ENCODE measurements at places on chromosomes 1 and 21.

GRCh38 chr1:172708452-172708851 lies 49.5 kb downstream of the FASLG start:
- no peak overlapping the region for H3K4me3 ChIP-seq
- H3K36me3 ChIP-seq = no peaks in the 10 kb centered on the region
- H3K27me3 ChIP-seq = no peaks in the 10 kb centered on the region

DNA sequence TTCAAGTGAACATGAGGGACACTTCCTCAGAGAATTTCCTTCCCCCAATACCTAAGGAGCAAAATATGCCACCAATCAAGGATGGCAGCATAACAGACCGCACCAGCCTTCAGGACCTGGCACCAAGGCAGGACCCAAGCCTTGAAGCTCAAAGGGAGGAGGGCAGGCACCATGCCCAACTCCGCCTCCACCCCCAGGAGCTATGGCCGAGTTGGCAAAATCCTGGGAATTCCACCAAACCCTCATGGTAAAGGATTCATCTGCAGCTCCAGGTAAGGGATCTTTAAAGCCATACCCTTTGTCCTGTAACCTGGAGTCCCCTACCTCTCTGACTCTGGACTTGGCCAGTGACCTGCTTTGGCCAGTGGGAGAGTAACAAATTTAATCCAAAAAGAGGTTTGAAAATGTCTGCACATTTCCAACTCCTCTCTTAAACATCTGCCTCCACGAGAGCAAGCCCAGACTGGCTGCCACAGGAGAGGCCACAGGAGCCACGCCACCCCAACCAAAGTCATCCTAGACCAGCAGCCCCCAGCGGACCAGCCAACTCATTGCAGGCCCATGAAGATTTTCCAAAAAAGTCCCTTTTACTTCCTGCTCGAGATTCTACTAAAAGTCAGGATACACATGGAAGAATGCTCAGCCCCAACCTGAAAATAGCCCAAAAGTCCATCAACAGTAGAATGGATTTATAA lies 41.9 kb downstream of the NPHP4 start:
- no peak overlapping the region for H3K27ac ChIP-seq
- peaks cover 9% of the 10 kb centered on the region for H3K4me1 ChIP-seq
- no peaks in the 10 kb centered on the region for H3K27me3 ChIP-seq
- no peak for DNase-seq

DNA sequence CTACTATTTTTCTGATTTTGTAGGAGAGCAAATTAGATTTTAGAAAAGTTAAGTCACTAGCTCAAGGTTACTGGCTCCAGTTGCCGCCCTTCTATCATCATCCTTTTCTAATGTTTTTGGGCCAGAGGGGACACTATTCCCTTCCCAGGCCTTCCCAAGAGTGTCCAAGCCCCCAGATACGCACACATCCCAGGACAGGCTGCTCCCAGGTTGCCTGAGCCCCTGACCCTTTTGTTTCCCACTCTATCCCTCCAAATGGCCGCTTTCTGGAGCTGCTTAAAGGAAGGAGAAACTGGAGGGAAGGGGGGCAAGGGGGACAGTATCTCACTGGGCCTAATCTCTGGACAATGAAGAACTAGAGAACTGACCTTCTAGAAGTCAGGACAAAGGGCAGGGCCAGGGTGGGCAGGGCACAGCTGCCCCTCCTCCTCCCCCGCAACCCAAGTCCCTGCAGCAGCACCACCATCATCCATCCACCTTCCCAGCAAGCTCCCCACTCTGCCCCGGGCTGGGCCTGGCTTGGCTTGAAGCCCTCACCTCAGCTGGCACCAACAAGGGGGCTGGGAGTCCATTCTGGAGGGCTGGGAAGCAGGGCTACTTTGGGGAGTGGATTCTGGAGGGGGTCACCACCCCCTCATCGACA lies 1.1 kb upstream of the MAP7D1 start:
- H3K36me3 ChIP-seq = no peaks in the 10 kb centered on the region
- peaks cover 50% of the 10 kb centered on the region for H3K4me1 ChIP-seq
- peak overlapping the region; percentile 96 for H3K4me3 ChIP-seq

DNA sequence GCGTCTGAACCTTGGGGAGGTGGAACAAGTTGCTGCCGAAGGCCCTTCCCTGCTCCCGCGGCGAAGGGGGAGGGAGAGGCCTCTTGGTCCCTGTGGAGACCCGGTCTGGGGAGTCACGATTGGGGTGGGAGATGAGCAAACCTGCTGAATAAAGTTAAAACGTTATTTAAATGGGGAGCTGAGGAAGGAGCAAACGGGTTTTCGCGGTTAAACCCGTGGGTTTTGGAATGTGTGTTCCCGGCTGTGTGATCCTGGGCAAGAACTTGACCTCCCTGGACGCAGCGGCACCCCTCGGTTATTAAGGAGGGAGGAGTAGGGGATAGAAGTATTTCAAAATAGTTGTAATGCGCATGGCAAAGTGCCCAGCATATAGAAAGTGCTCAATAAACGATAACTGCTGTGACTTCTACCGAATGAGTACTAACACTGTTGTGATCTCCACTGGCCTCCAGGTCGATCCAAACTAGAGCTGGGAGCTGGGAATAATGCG lies 3.4 kb downstream of the FAM110D start:
- H3K4me3 ChIP-seq = peak overlapping the region; percentile 31
- no peak for DNase-seq
- peaks cover 51% of the 10 kb centered on the region for H3K27me3 ChIP-seq
- H3K27ac ChIP-seq = no peak overlapping the region
- H3K36me3 ChIP-seq = no peaks in the 10 kb centered on the region
- peaks cover 52% of the 10 kb centered on the region for H3K4me1 ChIP-seq

- no peak overlapping the region for H3K4me3 ChIP-seq
- peaks cover 50% of the 10 kb centered on the region for H3K36me3 ChIP-seq
- H3K4me1 ChIP-seq = peaks cover 18% of the 10 kb centered on the region
- peak overlapping the region; percentile 92 for H3K27ac ChIP-seq
- DNase-seq = no peak
Measured at GRCh38 chr1:91724644-91725043, 161.3 kb downstream of the TGFBR3 start.

- no peaks in the 10 kb centered on the region for H3K36me3 ChIP-seq
- DNase-seq = no peak
- no peaks in the 10 kb centered on the region for H3K27me3 ChIP-seq
- no peak overlapping the region for H3K27ac ChIP-seq
Measured at GRCh38 chr1:171911506-171911905, 70.2 kb downstream of the DNM3 start.

DNA sequence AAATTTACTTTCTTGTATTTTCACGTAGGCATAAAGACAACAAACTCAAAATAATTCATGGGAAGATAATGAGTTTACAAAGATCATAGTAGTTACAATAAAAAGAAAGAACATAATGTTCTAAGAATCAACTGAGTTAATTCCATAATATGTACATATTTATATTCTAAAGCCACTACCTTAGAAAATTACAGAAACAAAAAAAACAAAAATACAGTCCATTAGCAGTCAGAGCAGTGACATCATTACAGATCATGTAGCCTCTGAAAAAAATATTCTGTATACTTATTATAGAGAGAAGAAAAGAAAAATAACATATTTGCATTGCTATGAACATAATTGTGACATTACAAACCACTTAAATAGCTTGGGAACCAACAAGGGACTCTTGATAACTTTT lies 360.1 kb upstream of the RGS18 start:
- DNase-seq = no peak
- no peaks in the 10 kb centered on the region for H3K4me1 ChIP-seq
- H3K27me3 ChIP-seq = no peaks in the 10 kb centered on the region
- H3K27ac ChIP-seq = no peak overlapping the region
- H3K4me3 ChIP-seq = no peak overlapping the region

- H3K27ac ChIP-seq = no peak overlapping the region
- H3K27me3 ChIP-seq = no peaks in the 10 kb centered on the region
- H3K4me3 ChIP-seq = peak overlapping the region; percentile 33
Measured at GRCh38 chr1:202192770-202193613, 607 bp upstream of the LGR6 start.

DNA sequence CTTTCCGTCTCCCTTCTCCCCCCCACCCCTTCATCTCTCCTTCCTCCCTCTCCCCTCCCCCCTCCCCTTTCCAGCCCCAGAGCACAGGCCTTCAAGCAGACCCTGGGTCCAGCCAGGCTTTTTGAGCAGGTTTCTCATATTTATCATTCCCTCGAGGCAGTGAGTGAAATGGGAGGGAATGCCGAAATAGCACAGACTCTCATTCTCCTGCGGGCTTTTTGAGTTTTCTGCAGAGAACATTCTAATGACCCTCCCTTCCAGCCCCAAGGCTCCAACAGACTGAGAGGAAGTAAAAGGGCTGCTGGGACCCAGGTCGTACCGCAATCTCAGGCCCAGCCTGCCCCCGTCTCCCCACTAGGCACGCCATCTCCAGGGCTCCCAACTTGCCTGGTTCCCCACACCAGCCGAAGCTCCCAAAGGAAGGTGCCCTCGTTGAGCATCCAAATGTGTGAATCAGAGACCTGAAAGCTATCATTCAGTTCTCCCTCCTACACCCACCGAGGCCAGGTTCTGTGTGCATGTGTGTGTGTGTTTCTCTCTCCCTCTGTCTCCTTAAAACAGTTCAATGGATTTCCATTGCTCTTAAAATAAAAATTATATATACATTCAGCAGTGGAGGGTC lies 22.3 kb downstream of the ACTA1 start:
- peaks cover 16% of the 10 kb centered on the region for H3K27me3 ChIP-seq
- no peak overlapping the region for H3K27ac ChIP-seq
- H3K4me1 ChIP-seq = peaks cover 25% of the 10 kb centered on the region
- H3K36me3 ChIP-seq = no peaks in the 10 kb centered on the region
- no peak for DNase-seq
- H3K4me3 ChIP-seq = no peak overlapping the region

- no peak overlapping the region for H3K4me3 ChIP-seq
- no peaks in the 10 kb centered on the region for H3K27me3 ChIP-seq
- H3K27ac ChIP-seq = no peak overlapping the region
- DNase-seq = no peak
Measured at GRCh38 chr1:202274611-202275010, 67.1 kb downstream of the UBE2T start.

DNA sequence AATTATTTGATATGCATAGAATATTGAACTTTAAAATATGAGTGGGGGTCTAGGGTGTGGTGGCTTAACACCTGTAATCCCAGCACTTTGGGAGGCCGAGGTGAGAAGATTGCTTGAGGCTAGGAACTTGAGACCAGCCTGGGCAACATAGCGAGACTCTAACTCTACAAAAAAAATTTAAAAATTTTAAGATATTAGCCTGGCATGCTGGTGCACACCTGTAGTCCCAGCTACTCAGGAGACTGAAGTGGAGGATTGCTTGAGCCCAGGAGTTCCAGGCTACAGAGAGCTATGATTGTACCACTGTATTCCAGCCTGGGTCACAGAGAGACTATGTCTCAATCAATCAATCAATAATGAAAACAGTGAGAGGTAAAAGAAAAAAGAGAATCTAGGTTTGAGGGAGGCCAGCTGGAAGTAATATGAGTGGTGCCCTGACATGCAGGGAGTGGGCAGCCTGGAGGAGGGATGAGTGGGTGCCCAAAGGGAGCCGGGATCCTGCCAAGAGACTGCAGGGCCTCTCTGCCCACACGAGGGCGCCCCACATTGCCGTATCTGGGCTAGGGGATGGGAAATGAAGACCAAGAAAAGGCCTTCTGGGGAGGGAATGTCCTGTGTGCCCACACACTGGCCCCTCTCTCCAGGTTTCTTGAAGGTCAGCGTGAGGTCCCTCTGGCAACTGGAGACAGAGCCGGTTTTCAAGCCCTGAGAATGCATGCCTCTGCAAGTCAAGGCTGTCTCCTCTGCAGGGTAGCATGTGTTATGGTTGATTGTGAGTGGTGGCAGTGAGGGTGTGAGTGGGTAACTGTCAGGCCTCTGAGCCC lies 93.9 kb upstream of the PPM1J start:
- no peaks in the 10 kb centered on the region for H3K27me3 ChIP-seq
- H3K4me1 ChIP-seq = peaks cover 6% of the 10 kb centered on the region
- no peak overlapping the region for H3K4me3 ChIP-seq
- DNase-seq = no peak
- H3K27ac ChIP-seq = no peak overlapping the region
- no peaks in the 10 kb centered on the region for H3K36me3 ChIP-seq

DNA sequence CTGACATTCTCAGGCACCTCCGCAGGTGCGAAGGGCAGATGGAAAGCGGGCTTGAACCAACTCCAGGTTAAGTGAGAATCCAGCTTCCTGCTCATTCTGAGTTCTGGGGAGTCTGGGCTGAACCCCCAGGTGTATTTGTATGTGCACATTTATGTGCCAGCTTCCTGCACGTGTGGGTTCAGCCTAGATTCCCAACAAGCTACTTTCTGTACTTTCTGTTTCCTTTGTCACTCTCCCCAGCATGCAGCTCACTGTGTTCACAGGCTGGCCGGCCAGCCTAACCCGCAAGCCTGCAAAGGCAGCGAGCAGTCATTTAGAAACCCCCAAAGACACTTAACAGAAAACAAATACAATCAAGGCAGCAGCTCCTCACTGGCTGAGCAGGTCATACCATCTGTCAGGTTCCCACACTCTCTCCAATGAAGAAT lies 1.3 kb upstream of the IL19 start:
- no peaks in the 10 kb centered on the region for H3K36me3 ChIP-seq
- no peaks in the 10 kb centered on the region for H3K4me1 ChIP-seq
- peaks cover 32% of the 10 kb centered on the region for H3K27me3 ChIP-seq
- DNase-seq = no peak
- H3K4me3 ChIP-seq = no peak overlapping the region

DNA sequence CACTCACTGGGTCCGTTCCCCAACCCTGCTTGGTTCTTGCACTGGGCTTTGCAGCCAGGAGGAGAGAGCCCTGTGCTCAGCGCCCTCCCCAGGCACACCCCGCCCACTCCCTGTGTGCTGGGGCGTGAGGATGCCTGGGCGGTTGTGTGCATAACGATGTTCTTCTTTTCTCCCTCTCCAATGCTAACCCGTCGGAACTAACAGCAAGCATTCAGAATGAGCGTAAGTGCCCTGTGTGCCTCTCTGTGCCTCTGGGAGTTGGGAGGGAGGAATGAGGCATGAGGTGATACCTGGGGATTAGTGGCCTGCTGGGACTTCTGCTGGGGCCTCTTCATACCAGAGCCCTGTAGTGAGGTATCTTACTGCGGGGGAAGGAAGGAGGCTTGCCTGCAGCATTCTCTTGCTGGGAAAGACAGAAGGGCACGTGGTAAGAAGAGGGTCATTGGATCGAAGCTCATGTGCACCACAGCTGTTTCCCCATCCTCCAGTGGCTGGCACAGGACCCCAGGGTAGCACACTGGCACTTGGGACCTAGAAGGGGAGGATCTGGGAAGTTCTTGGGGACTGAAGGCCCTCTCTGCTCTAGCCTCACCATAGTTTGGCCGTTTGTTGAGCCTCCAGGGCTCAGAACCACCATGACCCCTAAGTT lies 79.8 kb downstream of the NFASC start:
- no peak overlapping the region for H3K27ac ChIP-seq
- no peak for DNase-seq
- H3K4me3 ChIP-seq = no peak overlapping the region
- H3K4me1 ChIP-seq = no peaks in the 10 kb centered on the region
- no peaks in the 10 kb centered on the region for H3K27me3 ChIP-seq
